ENCODE measurements at places on chromosomes 16 and 17.
A peak's percentile ranks its signal among the peaks of the same experiment; 100 is the strongest.

GRCh38 chr17:41529491-41529915 is 1.4 kb upstream of the KRT19 start:
- no peak for DNase-seq

- DNase-seq, result no peak
Observed at GRCh38 chr17:75614006-75614405, 19.2 kb upstream of the SMIM5 start.

DNA sequence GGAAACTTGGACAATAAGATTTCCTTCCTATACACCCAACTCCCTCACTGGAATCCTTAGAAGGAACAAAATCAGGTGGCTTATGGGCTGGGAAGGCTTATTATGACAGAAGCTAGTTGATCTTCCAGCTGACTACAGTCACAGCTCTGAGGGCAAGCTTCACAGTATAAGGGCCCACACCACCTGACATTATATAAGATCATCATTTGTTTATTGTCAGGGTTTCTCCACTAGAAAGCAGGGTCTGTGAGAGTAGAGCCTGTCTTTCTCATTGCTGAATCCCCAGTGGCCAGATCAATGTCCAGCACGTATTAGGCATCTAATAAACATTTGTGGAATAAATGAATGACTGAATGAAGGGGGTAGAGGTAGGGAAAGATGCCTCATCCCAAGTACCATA is 57.8 kb upstream of the PHOSPHO1 start:
- no peak for DNase-seq

GRCh38 chr17:50956409-50956749 is 90.2 kb upstream of the TOB1 start:
- no peak for DNase-seq

- no peak for DNase-seq
Observed at GRCh38 chr17:35740216-35740615, 8.8 kb downstream of the RASL10B start.

GRCh38 chr16:58793366-58793765 is 59.2 kb upstream of the GOT2 start:
- no peak for DNase-seq

DNA sequence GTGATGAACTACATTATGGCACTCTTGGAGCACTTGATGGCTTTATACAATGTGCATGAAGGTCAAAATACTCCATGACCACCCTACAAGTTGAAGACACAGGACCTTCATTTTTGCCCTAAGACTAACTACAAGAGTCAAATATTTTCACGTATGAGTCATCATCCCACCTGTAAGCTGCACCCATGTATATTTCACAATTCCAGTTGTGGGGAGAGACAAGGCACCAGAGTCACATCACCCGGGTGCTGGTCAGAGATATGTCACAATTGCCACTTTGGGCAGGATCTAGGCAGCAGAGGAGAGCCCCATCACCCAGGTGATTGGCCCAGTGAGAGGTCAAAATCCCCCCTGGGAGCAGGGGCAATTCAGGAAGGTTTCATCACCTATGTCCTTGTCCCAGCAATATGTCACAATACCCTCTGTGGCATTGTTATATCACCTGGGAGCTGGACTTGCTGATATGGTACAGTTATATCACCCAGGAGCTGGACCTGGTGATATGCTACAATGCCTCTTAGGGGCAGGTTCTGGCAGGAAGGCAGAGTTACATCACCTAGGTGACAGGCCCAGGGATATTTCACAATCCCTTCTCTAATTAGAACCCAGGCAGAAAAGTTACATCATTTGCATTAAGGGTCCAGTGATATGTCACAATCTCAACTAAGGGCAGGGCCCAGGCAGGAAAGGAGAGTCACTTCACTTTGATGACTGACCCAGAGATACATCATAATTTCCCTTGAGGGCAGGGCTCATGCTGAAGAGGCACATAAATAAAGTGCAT is 1839.2 kb downstream of the TP53TG3F start:
- no peak for DNase-seq

- no peak for DNase-seq
Observed at GRCh38 chr17:65401561-65401960, 159.9 kb downstream of the AXIN2 start.

- DNase-seq, result no peak
Observed at GRCh38 chr17:20095336-20096080, 86.3 kb downstream of the SPECC1 start.

- DNase-seq, result peak; percentile 74
Observed at GRCh38 chr17:47955497-47956461, 1.9 kb downstream of the PRR15L start.

DNA sequence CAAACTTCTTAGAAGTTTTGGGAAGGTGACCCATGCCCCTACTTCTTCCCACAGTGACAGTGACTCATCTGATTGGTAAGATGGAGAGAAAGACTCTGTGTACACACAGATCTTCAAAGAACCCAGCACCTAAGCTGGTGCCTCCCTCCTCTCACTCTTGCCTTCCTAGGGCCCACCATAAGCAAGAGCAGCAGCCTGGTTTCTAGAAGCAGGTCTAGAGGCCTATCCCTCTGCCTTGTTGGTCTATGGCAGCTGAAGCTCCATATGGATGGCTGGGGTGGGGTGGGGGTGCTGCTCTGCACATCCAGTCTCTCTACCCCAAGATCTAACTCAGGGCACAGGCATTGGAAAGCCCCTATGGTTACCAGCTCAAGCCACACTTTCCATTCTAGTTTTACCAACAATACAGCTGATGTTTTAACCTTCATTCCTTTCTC is 47.5 kb downstream of the STAT3 start:
- DNase-seq, result no peak

- peak; percentile 14 for DNase-seq
Observed at GRCh38 chr16:79093554-79093967, 507.0 kb downstream of the MAF start.

DNA sequence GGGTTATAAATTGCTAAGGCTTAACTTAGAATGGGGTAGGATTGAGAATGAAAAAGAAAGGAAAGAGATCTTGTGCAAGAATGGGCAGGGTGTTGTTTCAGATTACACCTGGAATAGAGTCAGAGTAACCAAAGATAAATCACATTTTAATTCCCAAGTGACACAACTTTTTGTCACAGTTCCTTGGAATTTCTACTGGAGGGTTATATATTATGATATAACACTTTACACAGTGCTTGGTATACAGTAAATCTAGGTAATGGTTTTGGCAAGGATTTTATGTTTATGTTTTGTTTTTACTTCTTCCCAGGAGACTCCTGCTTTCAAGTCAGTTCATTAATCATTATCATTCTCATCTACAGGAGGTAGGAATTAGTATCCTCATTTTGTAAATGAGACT is 115.7 kb upstream of the KCNJ16 start:
- no peak for DNase-seq

DNA sequence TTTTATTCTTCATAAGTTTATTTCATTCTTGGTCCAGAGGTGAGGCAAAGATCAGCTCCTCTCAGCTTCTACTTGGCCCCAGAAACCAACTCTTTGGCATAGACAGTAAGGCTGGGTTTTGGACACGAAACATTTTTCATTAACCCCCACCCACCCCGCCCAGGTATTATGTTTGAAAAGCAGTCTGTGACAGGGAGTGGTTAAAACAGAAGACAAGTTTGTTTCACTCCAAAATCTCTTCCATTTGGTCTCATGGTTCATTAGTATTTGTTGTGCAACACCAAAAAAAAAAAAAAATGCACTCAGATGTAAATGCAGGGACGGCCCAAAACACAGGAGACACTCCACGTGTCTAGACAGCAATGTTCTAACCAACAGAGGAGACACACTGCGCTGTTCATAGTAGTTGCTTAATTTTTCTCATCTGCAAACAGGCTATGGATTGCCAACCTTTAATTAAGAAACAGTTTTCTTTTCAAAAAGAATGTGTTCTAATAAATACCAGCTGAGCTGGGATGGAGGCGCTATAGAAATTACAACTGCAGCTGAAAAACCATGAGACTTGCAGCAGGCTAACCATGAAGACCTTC is 39.8 kb upstream of the MMP2 start:
- DNase-seq, result no peak

- no peak for DNase-seq
Observed at GRCh38 chr16:14196011-14196410, 124.9 kb downstream of the MRTFB start.

DNA sequence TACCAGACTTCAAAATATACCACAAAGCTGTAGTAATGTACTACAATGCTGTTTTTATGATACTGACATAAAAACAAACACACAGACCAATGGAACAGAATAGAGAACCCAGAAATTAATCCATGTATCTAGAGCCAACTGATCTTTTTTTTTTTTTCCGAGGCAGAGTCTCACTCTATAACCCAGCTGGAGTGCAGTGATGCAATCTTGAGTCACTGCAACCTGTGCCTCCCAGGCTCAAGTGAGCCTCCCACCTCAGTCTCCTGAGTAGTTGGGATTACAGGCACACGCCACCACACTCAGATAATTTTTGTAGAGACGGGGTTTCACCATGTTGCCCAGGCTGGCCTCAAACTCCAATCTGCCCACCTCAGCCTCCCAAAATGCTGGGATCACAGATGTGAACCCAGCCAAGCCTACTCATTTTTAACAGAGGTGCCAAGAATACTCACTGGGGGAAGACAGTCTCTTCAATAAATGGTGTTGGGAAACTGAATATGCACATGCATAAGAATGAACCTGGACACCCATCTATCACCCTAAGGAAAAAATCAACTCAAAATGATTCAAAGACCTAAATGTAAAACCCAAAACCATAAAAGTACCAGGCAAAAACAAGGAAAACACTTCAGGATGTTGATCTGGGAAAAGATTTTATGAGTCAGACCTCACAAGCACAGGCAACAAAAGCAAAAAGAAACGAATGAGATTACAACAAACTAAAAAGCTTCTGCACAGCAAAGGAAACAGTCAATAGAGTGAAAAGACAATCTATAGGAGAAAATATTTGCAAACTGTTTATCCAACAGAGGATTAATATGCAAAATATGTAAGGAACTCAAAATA is 63.1 kb downstream of the STX8 start:
- DNase-seq, result no peak

DNA sequence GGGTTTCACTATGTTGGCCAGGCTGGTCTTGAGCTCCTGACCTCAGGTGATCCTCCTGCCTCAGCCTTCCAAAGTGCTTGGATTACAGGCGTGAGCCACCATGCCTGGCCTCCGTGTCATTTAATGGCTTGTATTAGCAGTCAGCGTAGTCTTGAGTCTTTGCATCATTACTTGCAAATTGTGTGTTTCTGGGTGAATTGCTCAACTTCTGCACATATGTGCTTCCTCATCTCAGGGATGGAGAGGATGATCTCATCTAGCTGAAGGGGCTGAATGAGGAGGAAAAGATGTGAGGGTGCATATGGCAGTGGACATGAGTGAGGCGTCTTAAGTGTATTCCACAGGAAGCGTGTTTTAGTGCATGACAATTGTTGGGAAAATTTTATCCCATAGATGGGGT is 155.8 kb downstream of the SNX29 start:
- DNase-seq, result no peak

- peak; percentile 30 for DNase-seq
Observed at GRCh38 chr17:42337442-42337841, 49.1 kb downstream of the STAT5A start.

- no peak for DNase-seq
Observed at GRCh38 chr17:40453881-40454612, 10.8 kb downstream of the IGFBP4 start.

GRCh38 chr16:85188822-85189672 is 76.8 kb upstream of the CIBAR2 start:
- DNase-seq, result no peak

- DNase-seq, result peak; percentile 57
Observed at GRCh38 chr17:79970576-79971068, 65.0 kb downstream of the TBC1D16 start.

DNA sequence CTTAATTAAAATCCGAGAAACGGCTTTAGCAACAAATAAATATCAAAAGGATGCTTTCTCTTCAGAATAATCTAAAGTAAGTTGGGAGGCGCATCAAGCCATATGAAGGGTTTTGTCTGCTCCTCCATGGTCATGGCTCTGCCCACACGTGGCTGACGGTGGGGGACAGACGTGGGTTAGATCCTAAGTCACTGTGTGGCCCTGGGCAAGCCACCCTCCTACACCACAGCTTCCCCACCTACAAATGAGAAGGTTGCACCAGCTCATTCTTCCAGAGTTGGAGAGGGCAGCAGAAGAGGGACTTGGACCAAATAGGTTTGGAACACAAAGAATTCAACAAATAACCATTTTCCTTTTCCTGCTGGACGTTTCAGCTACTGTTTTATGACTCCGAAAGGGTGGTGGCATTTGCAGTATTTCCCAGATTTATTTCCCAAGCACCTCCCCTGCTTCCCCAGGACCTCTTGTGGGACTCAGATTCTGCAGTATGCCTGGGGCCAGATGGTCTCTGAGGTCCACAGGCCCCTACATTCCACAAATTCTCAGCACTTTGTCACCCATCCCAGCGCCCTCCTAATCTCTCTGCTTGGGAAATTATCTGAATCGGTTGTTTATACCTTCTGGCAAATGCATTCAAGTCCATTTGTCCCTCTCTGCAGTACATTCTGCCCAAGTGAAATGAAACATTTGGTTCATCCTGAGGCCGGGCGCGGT is 17.8 kb downstream of the LRRC75A start:
- DNase-seq, result no peak

- peak; percentile 66 for DNase-seq
Observed at GRCh38 chr17:59154292-59154720, 680 bp downstream of the SKA2 start.

DNA sequence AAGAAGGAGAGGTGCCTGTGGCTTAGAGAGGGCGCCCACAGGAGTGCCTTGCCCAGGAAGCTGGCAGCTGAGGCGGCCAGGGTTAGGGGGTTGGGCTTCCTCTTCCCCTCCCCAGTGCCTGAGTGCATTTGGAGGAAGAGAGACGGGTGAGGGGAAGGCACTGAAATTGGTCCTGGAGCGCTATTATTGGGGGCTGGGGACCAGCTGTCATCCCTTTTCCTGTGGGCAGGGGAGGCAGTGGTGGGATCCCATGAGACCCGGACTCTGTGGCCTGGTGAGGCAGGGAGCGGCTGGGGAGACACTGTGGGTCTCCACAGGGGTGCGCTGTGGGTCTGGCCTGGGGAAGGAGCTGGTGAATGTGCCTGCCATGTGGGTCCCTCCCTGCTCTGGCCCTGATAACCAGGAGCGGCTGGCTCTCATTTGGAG is 259.7 kb downstream of the SEC14L1 start:
- peak; percentile 61 for DNase-seq

DNA sequence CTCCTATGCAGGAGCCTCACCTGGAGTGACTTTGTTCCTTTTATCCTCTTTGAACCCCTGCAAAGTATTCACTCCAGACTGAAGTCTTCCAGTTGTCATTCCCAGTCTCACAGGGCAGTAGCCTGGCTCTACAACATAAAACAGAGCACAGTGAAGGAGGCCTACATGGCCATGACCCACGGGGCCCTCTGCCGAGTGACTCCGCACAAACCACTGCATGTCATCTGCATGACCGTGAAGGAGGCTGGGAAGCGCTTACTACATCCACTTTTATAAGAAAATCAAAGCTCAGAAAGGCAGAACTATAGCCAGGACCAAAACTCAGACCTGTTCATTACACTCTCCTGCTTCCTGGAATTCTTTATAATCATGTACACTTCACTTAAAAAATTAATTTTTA is 42.5 kb downstream of the BRD7 start:
- DNase-seq, result no peak

DNA sequence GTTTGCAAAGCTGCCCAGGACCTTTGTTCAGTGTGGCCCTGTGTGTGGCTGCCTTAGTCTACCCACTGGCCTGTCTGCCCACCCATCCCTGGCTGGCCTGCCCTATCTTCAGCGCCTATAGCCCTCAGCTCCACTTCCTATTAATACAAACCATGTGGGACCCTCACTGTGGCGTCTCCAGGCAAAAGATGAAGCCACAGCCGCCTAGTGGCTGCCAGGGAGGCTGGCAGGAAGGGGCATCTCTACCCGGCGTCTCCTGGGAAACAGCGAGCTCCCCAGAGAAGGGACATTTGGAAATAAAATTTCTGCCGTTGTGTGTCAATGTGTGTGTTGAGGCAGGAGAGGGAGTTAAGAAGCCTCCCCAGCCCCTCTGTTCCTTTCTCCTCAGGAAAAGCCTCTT is 31.5 kb downstream of the NEUROD2 start:
- DNase-seq, result no peak
